Stimulated activated CD8-positive, alpha-beta memory T cell treated with anti-CD3 and anti-CD28 coated beads, Interleukin-7, amount 100 ng/mL, for 4 hours (primary cell): ENCODE measurements at places on chromosomes 2 and 18.

GRCh38 chr2:8380566-8380965 is 301.3 kb upstream of the ID2 start:
- DNase-seq: no peak

- DNase-seq: no peak
These were observed 4.2 kb upstream of the SERPINB4 start for GRCh38 chr18:63648241-63648640.

DNA sequence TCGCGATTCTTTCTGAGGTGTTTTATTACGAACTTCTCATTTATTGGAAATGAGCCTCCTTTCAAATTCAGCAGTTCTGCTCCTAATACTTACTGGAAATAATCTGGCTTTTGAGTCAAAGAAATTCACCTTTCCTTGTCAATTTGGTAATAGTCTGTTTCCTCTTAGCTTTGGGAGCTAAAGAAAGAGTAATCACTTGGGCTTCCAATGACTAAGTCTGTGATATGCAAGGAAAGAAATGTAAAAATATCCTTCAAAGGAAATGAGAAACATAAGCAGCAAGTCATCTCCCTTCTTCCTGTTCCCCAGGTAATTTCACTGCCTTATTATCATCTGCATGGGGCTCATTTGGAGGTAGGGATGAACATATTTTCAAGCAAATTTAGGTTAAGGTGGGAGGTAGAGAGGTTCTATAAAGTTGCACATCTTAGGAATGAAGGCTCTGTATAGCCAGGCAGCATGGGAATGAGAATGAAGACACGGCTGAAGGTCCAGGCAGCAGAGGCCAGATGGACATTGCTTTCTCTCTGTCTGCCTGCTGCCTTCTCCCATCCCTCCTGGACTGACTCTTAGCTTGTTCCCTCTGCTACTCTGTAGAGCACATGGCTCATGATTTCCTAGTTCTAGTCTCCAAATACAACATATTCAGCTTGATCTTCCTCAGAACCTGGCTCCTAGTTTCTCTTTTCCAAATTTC is 1.0 kb downstream of the SPP2 start:
- DNase-seq: no peak

- no peak for DNase-seq
These were observed 121.2 kb downstream of the CAPN13 start for GRCh38 chr2:30686000-30686399.

- DNase-seq: no peak
These were observed 83.0 kb downstream of the ACSL3 start for GRCh38 chr2:222943820-222944219.

- no peak for DNase-seq
These were observed 401.2 kb downstream of the GALR1 start for GRCh38 chr18:77650799-77651385.
